ENCODE measurements at places on chromosomes 3 and 15.
A peak's percentile ranks its signal among the peaks of the same experiment; 100 is the strongest.

- DNase-seq, result no peak
Observed at GRCh38 chr3:144930431-144930830, 958.8 kb downstream of the DIPK2A start.

DNA sequence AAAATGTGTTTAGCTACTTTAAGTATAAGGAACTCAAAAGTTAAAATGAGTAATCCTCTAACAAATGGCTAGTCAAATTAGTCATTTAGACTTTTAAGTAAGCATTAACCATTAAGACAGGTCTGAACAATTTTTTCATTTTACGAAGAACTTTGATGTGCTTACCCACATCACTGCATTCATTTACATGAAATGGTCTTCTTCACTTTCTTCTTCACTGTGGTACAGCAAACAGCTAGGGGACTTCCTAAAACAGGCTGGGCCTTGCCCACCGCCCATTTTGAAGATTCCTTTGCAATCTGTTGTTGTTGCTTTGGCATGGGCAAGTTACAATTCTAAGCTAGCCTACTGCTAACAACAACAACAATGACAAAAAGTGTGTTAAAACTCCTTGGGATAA is 67.4 kb downstream of the CBLB start:
- DNase-seq, result no peak

DNA sequence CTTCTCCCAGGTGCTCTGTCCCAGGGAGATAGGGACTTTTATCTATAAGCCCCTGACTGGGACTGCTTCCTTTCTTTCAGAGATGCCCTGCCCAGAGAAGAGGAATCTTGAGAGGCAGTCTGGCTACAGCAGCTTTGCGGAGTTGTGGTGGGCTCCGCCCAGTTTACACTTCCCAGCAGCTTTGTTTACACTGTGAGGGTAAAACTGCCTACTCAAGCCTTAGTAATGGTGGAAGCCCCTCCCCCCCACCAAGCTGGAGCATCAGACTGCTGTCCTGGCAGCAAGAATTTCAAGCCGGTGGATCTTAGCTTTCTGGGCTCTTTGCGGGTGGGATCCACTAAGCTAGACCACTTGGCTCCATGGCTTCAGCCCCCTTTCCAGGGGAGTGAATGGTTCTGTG is 253.8 kb upstream of the ARL6 start:
- no peak for DNase-seq

DNA sequence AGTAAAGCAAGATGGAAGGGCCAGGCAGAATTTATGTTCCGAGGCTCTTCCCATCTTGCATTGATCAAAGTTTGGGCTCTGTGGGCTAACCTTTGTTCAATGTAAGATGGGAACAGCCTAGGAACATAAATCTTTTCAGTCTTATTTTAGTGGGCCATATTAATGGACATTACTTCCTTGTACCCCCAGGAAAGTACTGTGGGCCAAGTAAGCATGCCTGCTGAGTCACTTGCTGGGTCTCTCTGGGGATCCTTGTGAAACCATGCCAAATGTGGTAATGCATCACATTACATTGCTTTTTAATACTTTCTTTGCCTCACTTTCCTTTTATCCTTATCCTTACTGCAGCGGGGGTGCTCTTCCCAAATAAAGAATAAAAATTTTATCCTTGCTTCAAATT is 349.5 kb upstream of the POU1F1 start:
- no peak for DNase-seq

- no peak for DNase-seq
Observed at GRCh38 chr3:85481411-85482212, 522.8 kb downstream of the CADM2 start.

GRCh38 chr3:32413845-32414521 is 22.3 kb downstream of the CMTM7 start:
- DNase-seq, result no peak

DNA sequence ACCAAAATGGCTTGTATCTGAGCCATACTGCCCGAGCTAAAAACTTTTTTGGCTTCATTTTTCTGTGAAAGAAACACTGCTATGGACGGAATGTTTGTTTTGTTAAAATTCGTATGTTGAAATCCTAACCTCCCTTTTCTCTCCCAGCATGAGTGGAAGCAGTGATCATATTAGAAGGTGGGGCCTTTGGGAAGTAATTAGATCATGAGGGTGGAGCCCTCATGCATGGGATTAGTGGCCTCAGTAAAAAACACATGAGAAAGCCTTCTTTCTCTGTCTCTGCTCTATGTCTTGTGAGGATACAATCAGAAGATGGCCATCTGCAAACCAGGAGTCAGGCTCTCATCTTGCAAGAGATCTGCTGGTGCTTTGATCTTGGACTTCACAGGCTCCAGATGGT is 7.4 kb upstream of the FNDC3B start:
- DNase-seq, result no peak

DNA sequence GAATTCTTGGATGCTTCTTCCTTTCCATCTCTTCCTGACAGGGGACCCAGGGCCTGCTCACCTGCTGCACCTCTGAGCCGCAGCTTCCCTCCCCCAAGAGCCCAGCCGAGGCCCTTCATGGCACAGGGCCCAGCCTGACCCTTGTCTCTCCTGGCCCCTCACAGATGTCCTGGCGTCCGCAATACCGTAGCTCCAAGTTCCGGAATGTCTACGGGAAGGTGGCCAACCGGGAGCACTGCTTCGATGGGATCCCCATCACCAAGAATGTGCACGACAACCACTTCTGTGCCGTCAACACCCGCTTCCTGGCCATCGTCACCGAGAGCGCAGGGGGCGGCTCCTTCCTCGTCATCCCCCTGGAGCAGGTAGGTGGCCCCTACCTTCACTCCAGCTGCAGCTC is 66.2 kb downstream of the CORO2B start:
- DNase-seq, result no peak

DNA sequence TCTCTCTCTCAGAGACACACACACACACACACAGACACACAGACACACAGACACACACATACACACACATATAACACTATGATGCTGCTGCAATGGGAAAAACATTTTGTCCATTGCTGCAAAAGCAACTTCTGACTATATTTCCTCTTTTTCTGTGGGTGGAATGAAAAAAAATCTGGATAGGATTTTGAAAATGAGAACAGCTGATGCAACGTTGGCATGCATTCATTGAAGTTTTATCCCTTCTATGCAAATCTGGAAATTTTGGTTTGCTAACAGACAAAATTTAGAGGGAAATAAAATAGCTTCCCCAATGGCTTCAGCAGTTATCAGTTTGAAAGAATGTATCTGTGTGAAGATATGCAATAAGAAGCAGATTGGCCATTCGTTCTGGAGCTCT is 763.4 kb upstream of the GRM7 start:
- no peak for DNase-seq

- DNase-seq, result peak; percentile 42
Observed at GRCh38 chr3:193780810-193781478, 187.9 kb downstream of the OPA1 start.

GRCh38 chr3:14496351-14496750 is 43.8 kb downstream of the GRIP2 start:
- no peak for DNase-seq

DNA sequence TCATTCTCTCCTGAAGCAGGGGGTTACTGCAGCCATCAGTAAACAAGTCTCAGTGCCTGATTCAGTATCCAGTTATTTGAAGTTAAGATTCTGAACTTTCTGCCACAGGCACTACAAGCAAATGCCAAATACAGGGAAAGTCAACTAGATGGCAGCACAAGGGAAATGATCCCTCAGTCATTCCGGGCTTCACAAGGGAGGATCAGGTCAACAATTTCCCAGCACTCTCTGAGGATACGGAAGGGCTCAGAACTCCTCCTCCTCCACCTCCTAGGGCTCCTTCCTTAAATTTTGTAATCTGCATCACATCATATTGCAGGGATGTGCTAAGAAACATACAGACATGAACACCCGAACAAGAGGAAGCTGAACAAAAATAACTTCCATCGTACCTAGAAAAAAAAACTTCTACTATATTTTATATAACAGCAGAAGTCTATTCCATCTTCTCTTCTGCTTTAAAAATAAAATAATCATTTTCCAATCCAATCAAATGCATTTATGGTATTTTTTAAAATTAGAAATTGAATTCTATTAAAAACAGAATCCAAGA is 187.1 kb downstream of the FMN1 start:
- no peak for DNase-seq

DNA sequence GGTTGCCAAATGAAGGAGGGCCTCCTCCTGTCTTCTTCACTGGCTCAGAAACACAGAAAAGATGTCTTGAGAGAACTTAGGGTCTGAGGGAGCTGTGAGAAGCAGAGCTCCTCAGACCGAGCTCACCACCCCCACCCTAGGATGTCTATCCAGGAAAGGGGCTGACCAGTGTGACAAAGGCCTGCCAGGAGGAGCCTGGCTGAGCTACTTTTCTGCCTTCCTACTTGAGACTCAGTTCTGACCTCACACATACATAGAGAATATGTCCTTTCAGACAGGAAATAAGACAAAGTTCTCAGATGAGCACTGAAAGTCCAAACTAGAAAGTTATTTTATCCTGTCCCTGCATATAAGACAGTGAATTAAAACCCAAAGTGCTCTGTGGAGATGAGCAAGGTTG is 54.5 kb downstream of the KIF9 start:
- no peak for DNase-seq

- no peak for DNase-seq
Observed at GRCh38 chr15:97177151-97177577, 783.3 kb upstream of the ARRDC4 start.

Measured in KG1 (cell line).